Suppressor macrophage treated with lipopolysaccharide for 1 hour (primary cell): ENCODE measurements at places on chromosomes 2 and 18.

DNA sequence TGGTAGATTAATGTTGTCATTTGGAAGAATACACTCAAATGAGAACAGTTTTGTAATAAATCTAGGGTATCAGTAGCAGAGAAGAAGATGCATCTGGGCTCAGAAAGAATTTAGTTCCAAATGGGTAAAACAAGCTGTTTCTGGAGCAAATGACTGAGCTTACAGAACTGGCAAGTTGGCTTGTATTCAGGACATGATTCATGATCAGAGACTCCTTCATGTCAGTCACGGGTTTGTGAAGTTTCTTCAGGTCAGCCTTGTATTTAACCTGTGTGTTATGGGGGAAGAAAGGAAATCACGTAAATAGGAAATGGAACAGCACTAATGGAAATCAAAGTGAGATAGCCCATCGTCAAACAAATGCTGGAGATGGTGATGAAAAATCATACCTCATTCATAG lies 109.1 kb downstream of the RIF1 start:
- no peak for DNase-seq

DNA sequence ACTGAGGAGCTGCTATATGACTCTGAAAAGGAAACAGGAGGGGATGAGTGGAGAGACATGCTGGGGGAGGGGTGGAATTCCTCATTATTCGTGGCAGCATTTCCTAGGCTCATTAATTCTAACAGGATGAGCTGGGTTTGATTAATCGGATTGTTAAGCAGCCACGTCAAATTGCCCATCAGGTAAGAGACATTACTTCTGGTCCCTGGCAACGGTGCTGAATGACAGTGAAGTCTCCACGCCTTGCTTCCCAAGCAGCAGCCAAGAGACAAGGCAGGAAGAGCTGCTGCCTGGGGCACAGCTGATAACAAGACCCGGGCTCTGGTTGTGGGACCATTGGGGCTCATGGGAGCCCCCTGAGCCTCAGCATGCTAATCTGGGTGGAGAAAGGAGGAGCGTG lies 86.6 kb downstream of the MARCHF4 start:
- no peak for DNase-seq

- DNase-seq = no peak
Observed at GRCh38 chr2:60839126-60839813, 42.1 kb upstream of the REL start.

GRCh38 chr2:177984749-177985148 lies 87.8 kb downstream of the PDE11A start:
- DNase-seq = no peak

DNA sequence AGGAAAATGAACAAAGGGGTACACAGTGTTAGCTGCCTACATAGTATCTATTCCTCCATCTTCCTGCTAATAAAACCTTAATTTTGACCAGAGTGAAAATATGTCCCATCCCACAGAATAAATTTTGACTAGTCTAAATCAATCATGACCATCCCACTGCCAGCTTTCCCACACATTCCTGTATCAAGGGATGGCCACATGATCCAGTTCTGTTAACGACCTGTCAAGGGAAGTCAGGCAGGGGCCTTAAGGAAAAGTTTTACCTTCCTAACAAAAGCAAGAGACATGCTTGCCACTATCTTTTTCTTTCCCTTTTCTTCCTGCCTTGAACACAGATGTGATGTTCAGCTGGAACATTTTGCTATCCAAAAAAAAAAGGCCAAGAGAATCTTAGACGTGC lies 185.0 kb upstream of the CHAC2 start:
- DNase-seq = no peak

GRCh38 chr18:70672581-70672980 lies 383.7 kb downstream of the SOCS6 start:
- no peak for DNase-seq

GRCh38 chr2:173311844-173312606 lies 42.6 kb upstream of the CDCA7 start:
- DNase-seq = no peak

- DNase-seq = no peak
Observed at GRCh38 chr2:237413777-237414661, at the start of gene COL6A3. Gene COL6A3 (minus strand): TSS chr2:237414164. CDS start chr2:237396817, 17,347 bp downstream.

- DNase-seq = no peak
Observed at GRCh38 chr2:525021-525420, 152.2 kb downstream of the TMEM18 start.

GRCh38 chr2:85269959-85270358 lies 57.8 kb downstream of the TGOLN2 start:
- no peak for DNase-seq

GRCh38 chr2:121038891-121039616 lies 245.9 kb downstream of the TFCP2L1 start:
- DNase-seq = peak; percentile 15

- no peak for DNase-seq
Observed at GRCh38 chr2:212894026-212894425, 257.4 kb downstream of the IKZF2 start.

- no peak for DNase-seq
Observed at GRCh38 chr2:12060886-12061285, 314.5 kb downstream of the LPIN1 start.

DNA sequence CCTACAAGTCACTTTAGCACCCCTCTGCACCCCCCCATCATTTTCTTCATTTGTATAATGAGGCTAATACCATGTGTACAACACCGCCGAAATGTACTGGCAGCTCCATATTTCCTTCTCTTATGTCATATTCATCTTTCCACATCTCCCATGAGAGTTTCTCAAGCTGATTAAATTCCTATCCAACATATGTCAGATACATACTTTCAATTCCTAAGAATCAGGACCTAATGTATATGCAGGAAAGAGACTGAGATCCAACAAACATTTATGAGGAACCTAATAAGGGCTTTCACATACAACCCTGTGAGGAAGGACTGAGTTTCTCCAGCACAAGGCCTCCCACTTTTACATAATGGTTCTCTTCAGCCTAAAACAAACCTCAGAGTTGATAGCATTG lies 41.9 kb downstream of the PRKD3 start:
- no peak for DNase-seq

DNA sequence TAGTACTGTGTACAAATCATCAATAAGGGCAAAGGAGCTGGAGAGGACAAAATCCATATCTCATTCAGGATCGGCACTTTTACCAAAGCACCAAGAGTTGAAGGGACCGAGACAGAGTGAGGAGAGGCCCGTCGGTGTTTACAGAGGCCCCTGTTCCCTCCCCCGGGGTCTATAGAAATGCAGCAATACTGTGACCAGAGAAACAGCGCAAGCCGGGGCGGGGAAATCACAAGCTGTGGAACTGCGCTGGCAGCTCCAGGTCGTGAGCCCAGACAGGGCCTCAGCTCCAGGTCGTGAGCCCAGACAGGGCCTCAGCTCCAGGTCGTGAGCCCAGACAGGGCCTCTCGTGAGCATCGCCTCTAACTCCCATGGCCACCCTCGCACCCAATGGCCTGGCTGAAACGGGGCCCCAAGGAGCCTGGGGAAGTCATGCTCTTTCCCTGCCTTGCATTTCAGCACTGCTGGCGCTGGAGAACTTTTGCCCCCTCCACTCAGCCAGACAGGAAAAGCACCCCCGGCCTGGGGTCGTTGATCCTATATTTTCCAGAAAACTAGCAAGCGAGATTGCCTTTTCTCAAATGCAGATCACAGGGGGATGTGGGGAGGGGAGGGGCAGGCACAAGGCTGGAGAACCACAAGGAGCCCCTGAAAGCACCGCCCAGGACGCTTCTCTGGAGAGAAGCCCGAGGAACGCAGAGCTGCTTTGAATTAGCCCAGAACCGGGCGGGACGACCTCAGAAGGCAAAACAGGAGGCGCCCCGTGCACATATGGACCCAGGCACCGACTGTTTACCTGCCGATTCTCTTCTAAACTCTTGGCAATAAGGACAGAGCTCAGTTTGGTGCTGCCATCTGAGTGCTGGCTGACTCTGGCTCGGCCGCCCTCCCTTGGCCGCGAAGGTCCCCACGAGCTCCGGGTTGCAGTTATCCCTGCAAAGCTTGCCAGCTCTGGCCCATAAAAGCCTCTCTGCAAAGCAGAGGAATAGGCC lies 223.7 kb downstream of the ACKR3 start:
- DNase-seq = no peak

- no peak for DNase-seq
Observed at GRCh38 chr2:1626271-1626681, 118.0 kb downstream of the PXDN start.

GRCh38 chr2:191947235-191947634 lies 100.3 kb upstream of the CAVIN2 start:
- no peak for DNase-seq

DNA sequence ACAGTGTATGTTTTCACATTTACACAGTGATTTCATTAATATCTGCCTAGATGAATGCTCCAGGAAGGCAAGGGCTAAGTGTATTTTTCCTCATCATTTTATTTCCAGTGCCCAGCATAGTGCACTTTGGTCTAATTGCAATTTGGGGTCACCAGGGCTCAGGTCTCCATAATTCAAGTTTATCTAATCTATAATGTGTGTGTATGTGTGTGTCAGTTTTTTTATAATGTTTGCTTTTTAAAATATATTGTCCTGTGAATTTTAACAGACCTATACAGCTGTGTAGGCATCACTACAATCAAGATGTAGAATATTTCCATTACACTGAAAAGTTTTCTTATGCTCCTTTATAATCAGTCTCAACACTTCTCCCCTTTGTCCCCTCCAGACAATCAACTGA lies 620.4 kb downstream of the STK39 start:
- DNase-seq = no peak

GRCh38 chr2:188450732-188451483 lies 159.2 kb downstream of the GULP1 start:
- DNase-seq = no peak

DNA sequence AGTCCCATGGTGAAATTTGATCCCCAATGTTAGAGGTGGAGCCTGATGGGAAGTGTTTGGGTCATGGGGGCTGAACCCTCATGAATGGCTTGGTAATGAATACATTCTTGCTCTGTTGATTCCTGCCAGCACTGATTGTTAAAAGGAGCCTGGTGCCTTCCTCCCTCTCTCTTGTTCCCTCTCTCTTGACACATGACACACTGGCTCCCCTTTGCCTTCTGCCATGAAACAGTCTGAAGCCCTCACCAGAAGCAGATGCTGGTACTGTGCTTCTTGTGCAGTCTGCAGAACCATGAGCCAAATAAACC lies 30.6 kb upstream of the EPC2 start:
- DNase-seq = peak; percentile 53
